Effector CD8-positive, alpha-beta T cell (primary cell): ENCODE measurements at places on chromosomes 5 and 9.

- no peak for DNase-seq
Observed at GRCh38 chr9:99561961-99562565, 259.6 kb upstream of the NR4A3 start.

- no peak for DNase-seq
Observed at GRCh38 chr9:92660266-92660665, 9.7 kb downstream of the IPPK start.

GRCh38 chr5:133818031-133818431 lies 150.4 kb downstream of the C5orf15 start:
- no peak for DNase-seq

DNA sequence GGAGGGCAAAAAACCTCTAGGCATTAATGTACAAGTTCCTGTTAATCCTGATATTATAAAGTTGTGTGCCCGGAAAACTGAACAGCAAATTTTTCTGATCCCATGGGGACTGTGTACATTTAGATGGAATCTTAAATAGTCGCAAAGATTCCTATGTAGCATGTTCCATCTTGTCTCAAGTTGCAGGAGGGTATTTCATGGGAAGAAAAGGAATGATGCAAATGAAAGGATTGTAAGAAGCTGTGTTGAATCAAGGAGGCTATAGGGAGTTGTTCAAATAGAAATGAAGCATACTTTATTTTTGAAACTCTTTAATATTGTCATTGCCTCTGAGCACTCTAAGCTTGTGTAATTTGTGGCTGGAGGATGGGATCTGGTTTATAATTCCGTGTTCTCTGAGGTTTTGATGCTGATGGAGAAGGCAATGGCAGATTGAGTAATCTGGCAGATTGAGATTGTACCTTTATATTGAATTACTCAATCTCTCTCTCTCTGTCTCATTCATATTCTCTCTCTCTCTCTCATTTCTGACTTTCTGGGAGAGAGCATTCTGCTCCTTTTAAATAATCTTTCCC lies 288.5 kb downstream of the OSTF1 start:
- no peak for DNase-seq

- no peak for DNase-seq
Observed at GRCh38 chr5:41406936-41407335, 103.5 kb downstream of the PLCXD3 start.

DNA sequence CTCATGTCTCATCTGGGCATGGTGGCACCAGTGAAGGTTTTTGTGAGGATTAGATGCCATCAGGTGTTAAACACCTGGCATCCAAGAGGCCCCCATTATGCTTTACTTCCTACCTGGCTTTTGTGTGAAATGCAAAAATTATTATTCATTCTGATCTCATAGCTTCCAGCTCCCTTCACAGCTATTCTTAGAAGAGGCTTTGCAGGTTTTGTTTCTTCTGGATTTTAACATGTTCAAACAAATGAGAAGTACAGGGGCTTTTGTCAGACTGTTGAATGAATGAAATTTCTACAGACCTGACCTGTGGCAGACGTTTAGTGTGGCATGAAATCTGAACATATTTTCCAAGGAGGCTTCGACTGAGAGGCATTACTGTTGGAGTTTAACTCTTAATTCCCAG lies 14.3 kb upstream of the CORO2A start:
- DNase-seq: no peak

GRCh38 chr5:9282211-9282610 lies 263.7 kb downstream of the SEMA5A start:
- no peak for DNase-seq

DNA sequence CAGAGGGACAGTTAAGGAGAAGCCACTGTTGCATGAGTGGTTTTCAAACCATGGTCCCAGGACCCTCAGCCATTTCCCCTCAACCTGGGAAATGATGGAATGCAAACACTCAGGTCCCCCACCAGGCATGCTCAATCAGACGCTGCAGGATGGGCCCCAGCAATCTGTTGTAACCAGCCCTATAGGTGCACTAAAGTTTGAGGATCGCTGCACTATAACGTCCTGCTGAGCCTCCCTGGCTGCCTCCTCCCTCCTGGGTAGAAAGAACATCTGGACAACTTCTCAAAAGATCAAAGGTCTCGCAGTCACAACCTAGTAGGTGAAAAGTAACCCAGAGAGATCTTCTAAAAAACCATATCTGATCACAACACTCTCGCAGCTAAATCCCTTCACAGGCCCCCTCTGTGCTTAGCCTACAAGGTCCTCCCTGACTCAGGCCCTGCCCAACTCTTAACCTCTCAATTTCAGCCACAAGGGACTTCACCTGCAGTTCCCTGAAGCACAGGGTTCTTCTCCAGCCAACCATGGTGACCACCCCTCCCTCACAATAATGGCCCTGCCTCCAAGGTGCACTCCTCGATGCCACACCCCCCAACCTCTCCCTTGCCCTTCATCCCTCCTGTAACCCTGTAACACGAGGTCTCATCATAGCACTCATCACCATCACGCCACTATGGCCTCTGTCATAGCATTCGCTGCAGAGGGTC lies 3.5 kb downstream of the SHB start:
- no peak for DNase-seq

DNA sequence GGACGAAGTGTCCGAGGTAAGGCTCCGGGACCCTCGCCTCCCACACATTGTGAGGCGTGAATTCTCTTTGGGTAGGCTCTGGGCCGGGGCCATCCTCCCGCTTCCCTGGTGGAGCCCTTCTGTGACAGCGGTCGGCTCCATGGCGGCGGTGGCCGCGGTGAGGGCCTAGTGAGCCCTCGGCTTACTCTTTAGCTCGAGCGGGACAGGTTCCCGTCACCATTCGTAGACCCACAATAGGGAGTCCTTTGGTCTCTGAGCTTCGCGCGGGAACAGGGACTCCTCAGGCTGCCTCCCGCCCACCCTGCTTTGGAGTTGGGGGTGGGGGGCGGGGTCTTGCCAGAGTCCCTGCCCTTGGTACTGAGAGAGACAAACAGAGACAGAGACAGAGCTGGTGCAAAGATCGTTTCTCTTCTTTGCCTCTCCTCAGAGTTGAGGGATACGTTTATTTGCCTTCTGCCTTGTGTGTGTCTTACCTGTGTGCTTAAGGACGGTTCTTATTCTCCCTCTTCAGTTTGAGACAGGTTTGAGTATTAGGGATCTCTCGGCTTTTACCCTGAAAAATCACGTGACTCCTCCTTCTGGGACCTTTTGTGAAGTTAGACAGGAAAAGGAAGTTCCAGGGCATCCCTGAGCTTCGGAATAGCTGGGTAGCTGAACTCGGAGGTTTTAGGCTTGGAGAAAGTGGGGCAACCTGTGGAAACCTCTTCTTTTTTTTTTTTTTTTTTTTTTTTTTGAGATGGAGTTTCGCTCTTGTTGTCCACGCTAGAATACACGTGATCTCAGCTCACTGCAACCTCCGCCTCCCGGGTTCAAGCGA lies 833 bp downstream of the ANKHD1 start:
- DNase-seq: peak; percentile 44

GRCh38 chr5:88938488-88938887 lies 55.5 kb upstream of the MEF2C start:
- DNase-seq: no peak
